SJSA1 (cell line): ENCODE measurements at places on chromosomes 2 and 18. TPM values are rescaled to one million over a fixed set of nuclear protein-coding genes. Genes with fewer than 3 reads are reported as not detected.

The SLC14A1 gene
- total RNA-seq, result 5.1 and 7.8 TPM in 2 replicates

The FAM98A gene
- total RNA-seq, result 14.7 and 128 TPM in 2 replicates

The CKAP2L gene
- 25.1 and 33.4 TPM in 2 replicates for total RNA-seq

The ACOXL gene
- total RNA-seq, result not detected in 2 replicates

DNA sequence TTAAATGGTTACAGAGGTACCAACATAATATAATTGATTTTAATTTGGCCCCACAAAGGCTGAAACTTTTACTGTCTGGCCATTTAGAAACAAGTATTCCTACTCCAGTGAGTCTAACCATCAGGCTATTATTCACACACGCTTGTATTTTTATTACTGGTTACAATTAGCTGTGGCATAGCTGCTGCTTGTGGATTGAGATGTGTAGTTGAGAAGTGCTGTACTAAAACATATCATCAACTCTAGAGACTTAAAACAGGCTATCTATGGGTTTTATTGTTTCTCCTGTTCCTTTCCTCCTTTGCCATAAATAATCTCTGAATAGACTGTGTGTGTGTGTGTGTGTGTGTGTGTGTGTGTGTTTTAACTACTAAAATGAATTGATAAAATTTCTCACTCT, 530.2 kb downstream of the CCDC85A start:
- H3K27me3 ChIP-seq, result no peaks in the 10 kb centered on the region
- H3K4me1 ChIP-seq, result peaks cover 7% of the 10 kb centered on the region
- DNase-seq, result no peak
- no peaks in the 10 kb centered on the region for H3K36me3 ChIP-seq
- no peak overlapping the region for H3K27ac ChIP-seq

- DNase-seq, result no peak
- H3K27ac ChIP-seq, result no peak overlapping the region
Measured at GRCh38 chr2:11377928-11378545, 33.6 kb upstream of the ROCK2 start.

DNA sequence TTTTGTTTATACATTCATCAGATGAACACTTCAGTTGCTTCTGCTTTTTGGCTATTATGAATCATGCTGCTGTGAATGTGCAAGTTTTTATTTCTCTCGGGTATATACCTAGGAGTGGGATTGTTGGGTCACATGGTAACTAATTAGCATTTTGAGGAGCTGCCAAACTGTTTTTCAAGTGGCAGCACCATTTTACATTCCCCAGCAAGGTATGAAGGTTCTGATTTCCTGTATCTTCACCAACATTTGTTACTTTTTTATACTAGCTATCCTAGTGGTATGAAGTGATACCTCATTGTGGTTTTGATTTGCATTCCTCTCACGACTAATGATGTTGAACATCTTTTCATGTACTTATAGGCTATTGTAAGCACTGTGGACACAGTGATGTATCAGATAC, 53.9 kb downstream of the DYNC1I2 start:
- no peak overlapping the region for H3K4me3 ChIP-seq
- H3K36me3 ChIP-seq, result peaks cover 84% of the 10 kb centered on the region
- no peak overlapping the region for H3K27ac ChIP-seq
- DNase-seq, result no peak
- H3K4me1 ChIP-seq, result no peaks in the 10 kb centered on the region
- H3K27me3 ChIP-seq, result no peaks in the 10 kb centered on the region

- no peak for DNase-seq
- H3K27me3 ChIP-seq, result 0 out of 2 replicates have a peak, but pooled peaks cover 4% of the 10 kb centered on the region
- no peaks in the 10 kb centered on the region for H3K36me3 ChIP-seq
- H3K4me1 ChIP-seq, result no peaks in the 10 kb centered on the region
Measured at GRCh38 chr18:36772241-36772723, 56.5 kb downstream of the TPGS2 start.

GRCh38 chr2:97785818-97786217, 72.4 kb downstream of the ZAP70 start:
- H3K4me3 ChIP-seq, result no peak overlapping the region
- H3K36me3 ChIP-seq, result peaks cover 6% of the 10 kb centered on the region; the same call in 1 of the 2 replicates
- no peak for DNase-seq
- no peaks in the 10 kb centered on the region for H3K27me3 ChIP-seq
- no peak overlapping the region for H3K27ac ChIP-seq
- no peaks in the 10 kb centered on the region for H3K4me1 ChIP-seq

DNA sequence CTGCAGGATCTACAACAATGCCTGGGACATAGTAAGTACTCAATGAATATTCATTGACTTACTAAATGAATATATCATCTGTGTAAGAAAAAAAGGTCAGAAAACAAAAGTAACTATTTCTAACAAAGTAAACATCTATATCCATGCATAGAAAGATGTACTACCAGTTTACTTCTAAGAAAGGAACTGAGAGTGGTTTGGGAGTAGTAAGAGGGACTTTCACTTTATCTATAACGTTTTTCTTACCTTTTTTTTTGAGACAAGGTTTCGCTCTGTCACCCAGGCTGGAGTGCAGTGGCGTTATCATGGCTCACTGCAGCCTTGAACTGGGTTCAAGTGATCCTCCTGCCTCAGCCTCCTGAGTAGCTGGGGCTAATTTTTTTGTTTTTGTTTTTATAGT, 25.7 kb downstream of the DHX57 start:
- no peak overlapping the region for H3K27ac ChIP-seq
- no peaks in the 10 kb centered on the region for H3K27me3 ChIP-seq
